HEK293T (cell line): ENCODE measurements at places on chromosomes 3 and 15.

- DNase-seq, result no peak
Measured at GRCh38 chr3:49035281-49035680, 6.1 kb upstream of the IMPDH2 start.

DNA sequence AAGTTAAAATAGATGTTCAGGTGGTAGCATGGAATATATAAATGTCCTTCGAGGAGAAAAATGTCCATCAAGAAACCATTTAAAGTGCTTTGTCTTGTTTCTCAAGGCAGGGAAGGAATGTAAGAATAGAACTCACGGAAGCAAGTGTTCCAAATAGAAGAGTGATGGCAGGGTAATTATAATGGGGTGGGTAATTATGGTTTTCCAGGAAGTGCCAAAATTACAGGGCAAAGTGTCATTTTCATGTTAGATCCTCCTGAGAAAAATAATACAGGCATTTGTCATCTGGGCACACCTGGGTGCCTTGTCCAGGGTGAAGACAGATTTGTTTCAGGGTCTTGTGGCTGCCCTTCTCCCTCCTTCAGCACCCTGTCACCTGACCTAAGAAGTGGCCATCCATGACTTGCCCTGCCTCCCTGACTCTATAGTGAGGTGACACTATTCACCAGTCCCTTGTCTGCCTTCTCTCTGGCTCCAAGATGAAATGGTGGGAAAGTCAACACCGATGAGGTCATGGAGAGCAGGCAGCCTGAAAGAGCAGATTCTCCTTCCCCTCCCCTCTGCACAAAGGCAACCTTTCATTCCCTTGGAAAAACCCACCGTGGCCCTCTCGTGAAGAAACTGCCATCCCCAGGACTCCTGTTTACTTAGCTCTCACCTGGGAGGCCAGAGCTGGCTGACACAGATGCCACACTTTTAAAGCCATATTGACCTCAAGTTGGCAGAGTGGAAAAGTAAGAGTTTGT, 45.1 kb upstream of the AMOTL2 start:
- DNase-seq, result no peak

DNA sequence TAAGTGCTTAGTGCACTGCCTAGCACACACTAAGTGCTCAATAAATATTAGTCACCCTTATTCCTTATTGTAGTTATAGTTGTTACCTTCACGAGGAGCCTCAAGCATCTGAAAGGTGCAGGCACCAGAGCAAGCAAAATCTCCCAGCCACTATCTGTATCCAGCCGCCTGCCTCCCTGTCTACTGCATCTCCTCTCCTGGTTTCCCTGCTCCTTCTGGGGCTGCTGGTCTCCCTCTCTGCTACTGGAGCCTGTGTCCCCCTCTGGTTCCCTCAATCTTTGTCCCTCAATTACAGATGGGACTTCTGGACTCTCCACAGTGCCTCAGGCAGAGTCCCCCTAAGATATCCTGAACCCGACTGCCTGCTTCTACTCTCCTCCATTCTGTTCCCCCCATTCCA, 18.8 kb downstream of the MYL3 start:
- no peak for DNase-seq

- DNase-seq, result no peak
Measured at GRCh38 chr15:59251001-59251845, 44.6 kb downstream of the LDHAL6B start.

DNA sequence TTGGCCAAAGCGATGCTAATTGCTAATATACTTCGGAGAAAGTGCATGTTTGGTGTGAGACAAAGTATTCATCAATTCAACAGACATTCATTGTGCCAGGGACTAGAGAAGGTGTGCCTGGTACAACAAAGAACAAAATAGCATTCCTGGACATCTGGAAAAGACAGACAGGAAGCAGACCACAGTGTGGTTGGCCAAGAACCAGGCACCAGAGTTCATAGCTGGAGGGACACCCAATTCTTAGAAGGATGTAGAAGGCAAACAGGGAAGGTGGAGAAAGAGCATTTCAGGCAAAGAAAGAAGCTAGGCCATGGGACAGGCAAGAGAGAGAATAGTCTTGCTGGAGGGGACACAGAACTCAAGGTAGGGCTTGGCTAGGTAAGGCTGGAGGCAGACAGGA, 105.8 kb upstream of the ETV5 start:
- DNase-seq, result no peak

DNA sequence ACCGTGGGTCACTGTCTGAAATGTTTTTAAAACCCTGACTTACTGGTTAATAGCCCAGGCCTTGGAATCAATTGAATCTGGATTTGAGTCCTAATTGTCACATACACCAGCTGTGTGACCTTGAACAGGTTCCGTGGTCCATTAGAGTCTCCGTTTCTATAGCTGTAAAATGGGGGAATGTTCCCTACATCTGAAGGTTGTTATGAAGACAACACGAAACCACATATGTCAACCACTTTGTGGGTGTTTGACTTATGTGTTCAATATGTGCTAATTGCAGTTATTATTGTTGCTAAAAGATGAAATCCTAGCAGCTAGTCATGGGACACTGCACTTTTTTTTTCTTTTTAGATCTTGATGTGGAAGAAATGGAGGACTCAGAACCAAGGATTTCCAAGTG, 35.3 kb downstream of the ZBTB38 start:
- no peak for DNase-seq

- DNase-seq, result peak; percentile 21
Measured at GRCh38 chr15:43930079-43930478, 103.3 kb downstream of the WDR76 start.

- no peak for DNase-seq
Measured at GRCh38 chr15:52057996-52058395, 39.0 kb downstream of the MAPK6 start.

DNA sequence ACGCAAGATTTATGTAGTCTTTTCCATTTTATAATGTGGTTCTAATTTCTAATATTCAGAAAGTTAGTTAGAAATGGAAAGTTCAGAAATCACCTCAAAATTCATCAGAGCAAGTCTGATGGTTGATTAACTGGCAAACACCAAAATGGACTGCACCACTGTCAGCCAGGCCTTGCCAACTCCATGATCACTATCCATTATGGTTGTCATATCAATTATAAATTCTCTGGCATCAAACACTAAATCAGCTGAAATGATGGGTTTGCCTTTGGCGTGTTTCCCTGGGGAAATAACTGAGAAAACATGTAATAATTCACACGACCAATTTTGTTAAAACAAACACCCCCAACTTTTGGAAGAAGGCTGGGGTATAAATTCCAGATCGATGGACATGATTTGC, 219.4 kb downstream of the CDIN1 start:
- no peak for DNase-seq

GRCh38 chr3:103440539-103441203, 1005.9 kb downstream of the ZPLD1 start:
- no peak for DNase-seq

- DNase-seq, result no peak
Measured at GRCh38 chr15:58966698-58967097, 20.8 kb upstream of the RNF111 start.

DNA sequence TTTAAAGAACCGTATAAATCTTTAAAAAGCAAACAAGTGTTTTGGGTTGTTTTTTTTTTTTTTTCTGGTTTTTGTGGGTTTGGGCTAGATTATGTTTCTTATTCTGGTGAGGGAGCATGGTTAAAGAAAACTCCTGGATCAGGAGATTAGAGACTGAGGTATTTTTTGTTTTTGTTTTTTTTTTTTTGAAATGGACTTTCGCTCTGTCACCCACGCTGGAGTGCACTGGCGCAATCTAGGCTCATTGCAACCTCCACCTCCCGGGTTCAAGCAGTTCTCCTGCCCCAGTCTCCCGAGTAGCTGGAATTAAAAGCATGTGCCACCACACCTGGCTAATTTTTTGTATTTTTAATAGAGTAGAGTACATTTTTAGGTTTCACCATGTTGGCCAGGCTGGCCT, 95.2 kb downstream of the SLMAP start:
- DNase-seq, result no peak

DNA sequence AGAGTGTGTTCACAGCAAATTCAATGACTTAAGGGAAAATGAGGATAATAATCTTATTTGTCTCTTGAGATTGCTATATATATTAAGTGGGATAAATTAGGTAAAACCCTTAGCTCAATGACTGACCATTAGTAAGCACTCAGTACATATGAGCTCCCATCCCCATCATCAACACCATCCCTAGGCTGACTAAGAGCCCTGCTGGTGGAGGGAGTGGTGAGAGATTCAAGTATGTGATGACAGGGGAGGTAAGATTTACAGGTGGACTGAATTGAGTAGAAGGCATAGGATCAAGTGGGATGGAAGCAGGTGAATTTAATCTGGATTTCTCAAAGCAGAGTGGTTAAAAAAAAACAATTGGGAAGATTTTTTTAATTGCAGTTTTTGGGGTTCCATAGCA, 21.0 kb upstream of the LRRN1 start:
- no peak for DNase-seq

DNA sequence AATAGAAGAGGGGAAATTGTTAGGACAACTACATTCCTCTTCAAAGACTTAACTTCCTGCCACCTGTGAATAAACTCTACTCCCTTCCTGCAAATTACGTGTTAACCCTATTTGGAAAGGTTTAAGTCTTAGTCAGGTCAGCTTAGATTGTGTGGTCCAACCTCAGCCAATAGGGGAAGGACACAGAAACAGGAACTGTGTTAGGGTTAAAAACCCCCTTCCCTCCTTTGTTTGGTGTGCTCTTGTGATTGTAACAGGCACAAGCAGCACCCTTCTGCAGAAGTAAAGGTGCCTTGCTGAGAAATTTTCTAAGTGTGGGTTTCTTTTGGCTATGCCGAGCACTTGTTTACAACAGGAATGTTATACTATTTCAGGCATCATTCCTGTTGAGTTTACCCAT, 45.0 kb upstream of the FSTL1 start:
- DNase-seq, result no peak

DNA sequence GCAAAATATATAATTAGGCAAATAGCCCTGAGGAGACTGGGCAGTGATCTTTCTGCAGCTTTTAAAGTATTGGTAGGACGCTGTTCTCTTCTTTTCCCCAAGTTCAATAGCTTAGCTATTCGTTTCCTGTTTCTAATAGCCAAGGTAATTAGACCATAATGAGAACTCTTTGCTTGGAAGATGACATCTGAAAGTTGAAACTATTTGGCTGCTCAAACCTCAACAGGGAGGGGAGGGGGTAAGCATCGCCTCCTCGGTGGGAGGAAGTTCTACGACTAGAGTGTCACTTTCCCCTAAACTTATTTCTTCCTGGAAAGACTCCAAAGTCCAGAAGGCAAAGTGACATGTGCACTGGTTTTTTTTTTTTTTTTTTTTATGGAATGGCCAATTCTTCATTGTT, 22.8 kb upstream of the ALDH1A3 start:
- no peak for DNase-seq

DNA sequence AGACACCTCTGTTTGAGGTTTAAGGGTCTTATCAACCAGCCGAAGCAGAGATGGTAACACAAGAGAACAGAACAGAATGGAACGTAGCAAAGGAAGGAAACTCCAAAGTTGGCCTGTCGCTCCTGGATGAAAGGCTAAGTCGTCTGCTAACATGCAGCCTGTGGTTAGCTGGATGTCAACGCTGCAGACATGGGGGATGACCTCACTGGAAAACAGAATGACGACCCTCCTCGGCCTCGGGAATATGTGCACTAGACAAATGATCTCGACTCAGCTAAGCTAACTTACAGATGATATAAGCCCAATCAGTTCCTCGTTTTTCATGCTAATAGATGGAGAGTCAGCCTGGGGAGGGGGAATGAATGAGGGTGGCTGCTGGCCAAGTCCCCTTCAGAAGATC, 177.8 kb upstream of the LRTM1 start:
- DNase-seq, result no peak

- DNase-seq, result no peak
Measured at GRCh38 chr3:104101736-104102135, 1265.0 kb upstream of the ALCAM start.
